ENCODE measurements at places on chromosomes 1 and 21.

DNA sequence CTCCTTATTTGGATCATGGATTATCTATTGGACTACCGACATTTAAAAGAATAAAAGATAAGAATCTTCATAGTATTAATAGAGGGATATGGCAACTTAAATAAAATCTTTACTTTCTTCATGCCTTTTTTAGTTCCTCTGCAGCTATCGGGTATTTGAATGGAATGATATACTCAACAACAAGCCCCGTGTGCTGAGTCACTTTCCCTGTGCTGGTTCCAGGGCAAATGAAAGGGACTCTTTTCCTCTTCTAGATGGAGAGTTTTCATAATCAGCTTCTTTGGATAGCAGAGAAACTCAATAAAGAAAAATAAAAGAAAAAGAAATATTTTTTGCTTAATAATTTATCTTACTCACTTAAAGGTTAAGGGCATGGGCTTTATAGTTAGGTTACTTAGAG, 213.7 kb downstream of the LRRC40 start:
- DNase-seq, result no peak

GRCh38 chr1:245512181-245512888, 357.6 kb downstream of the KIF26B start:
- DNase-seq, result no peak

DNA sequence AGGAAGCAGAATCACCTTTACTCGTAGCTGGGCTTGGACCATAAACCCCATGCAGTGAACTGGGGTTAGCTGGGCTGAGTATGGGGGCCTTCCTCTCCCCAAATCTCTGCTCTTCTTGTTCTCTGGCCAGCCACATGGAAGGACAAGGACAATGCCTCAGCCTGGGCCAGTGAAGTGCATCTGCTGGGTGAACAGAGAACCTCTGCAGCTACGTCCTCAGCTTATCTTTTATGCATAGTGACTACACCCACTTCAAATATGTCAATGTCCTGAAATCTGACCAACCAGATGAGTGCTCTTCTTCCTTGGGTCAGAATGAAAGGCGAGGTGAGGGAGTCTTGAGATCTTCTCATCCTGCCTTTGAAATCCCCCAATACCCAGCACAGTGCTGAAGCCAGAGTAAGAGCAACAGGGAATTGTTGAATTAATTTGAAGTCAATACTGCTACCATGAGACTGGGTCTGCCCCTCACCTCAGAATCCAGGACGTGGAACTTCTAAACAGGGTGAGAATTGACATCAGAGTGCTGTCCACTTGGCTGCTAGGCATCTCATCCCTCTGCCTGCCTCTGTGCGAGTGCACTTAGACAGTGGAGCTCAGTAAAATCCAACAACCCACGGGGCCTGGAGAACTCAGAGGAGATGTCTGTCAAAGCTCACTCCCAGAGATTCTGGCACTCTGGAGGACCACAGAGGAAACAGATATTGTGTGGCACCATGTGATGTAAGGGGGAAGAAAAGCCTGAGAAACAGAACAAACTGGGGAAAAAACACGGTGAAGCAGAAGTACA, 99.0 kb downstream of the IER5 start:
- DNase-seq, result no peak

- no peak for DNase-seq
Observed at GRCh38 chr1:64579767-64580166, 109.8 kb downstream of the CACHD1 start.

- no peak for DNase-seq
Observed at GRCh38 chr1:244727871-244728474, 75.0 kb downstream of the DESI2 start.
